MG63 (cell line): ENCODE measurements at places on chromosomes 4 and X.
A peak's percentile ranks its signal among the peaks of the same experiment; 100 is the strongest.

GRCh38 chr4:5863461-5864113 is 29.3 kb downstream of the CRMP1 start:
- DNase-seq: peak; percentile 32

GRCh38 chr4:94523033-94523580 is 71.4 kb downstream of the PDLIM5 start:
- DNase-seq: no peak

GRCh38 chr4:86283371-86283770 is 76.5 kb downstream of the MAPK10 start:
- no peak for DNase-seq

- DNase-seq: no peak
These were observed 54.5 kb upstream of the NOCT start for GRCh38 chr4:138961129-138961528.
